ENCODE measurements at places on chromosomes 2 and 18.

- DNase-seq = no peak
These were observed 2.7 kb upstream of the NMI start for GRCh38 chr2:151292141-151292540.

DNA sequence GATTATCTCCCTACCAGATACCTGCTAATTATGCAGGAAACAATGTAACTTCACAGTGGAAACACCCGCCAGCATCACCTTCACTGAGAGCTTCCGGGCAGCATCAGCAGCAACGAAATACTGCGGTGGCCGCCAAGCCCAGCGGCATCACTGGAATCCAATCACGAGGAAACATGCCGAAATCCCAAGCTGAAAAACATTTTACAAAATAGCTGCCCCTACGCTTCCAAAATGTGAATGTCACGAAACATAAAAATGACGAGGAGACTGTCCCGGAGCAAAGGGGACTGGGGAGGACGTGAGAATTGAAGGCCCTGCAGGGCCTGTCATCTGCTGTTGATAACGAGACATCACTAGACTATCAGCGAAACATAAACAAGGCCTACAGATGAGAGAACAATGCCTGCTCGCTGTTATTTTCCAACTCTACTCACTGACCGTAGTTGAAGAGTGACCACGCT lies 82.6 kb downstream of the HDAC4 start:
- DNase-seq = no peak

DNA sequence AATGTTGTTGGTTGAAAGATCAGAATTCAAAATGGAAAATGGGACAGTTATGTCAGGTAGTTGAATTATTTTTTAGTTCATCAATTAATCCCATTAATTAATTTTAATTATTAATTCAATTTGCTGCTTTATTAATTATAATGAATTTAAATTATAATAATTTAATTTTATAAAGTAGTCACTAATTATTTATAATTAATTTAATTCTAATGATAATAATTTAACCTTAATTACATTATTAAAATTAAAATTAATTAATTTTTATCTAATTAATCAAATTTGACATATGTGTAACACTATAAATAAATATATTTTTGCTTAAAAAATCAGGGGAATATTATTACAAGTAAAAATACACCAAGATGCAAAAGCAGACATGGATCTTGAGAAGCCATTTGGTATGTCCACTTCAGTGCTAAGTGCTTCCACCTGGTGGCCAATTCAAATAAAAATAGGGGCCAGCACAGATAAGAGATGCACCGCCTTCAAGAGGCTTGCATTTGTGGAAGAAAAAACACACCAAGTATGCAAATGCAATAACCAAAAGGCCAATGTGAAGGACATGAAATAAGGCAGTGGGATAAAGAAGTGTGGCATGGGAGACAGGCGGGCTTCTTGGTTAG lies 73.2 kb downstream of the MBP start:
- DNase-seq = no peak

DNA sequence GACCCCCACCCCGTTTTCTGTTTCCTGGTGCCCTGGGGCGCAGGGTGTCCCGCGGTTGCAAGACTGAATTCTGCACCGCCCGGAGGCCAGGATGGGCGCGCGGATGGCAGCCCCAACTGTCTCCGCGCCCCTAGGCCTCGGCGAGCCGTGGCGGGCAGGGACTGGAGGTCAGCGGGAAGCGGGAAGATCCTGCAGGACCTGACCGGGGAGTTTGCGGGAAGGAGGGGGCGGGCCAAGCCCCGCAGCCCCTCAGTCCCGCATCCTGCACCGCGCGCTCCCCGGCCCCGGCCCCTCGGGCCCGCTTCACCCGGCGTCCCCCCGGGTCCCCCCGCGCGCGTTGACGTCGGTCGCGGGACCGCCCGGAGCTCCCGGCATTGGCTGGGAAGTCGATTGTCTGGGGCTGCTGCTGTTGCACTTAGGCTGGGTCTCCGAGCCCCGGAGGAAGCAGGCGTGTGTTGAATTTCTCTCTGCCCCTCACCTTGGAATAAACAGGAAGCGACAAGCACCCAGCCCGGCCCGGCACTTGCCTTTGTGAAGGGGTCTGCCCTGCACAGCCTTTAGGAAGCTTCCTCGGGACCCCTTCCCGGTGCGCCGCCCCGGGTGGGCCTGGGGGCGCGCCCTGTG lies at the start of gene LDLRAD4:
Gene LDLRAD4 (plus strand): TSS at position 393 of the 624 bp plus-strand sequence.
- DNase-seq = peak; percentile 44

GRCh38 chr2:37469126-37469525 lies 124.7 kb downstream of the QPCT start:
- no peak for DNase-seq

GRCh38 chr2:120540719-120541552 lies 194.7 kb upstream of the GLI2 start:
- no peak for DNase-seq

DNA sequence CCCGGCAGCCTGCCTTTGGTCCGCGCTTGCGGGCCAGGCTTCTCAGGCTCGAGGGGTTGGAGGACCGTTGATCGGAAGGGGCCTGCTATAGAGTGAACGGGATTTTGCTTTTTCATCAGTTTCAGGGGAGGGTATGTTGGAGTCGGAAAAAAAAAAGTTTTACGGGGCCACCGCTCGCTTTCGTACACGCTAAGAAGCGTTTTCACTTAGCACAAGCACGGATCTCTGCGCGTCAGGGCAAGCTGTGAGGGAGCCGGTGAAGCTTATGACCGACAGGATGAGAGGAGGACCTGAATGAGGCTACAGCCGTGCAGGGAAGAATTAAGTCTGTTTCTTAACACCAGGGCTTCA lies 443 bp downstream of the CPSF3 start:
- no peak for DNase-seq

GRCh38 chr2:89767572-89768435 lies 1076.3 kb downstream of the RPIA start:
- no peak for DNase-seq

GRCh38 chr18:61556862-61557261 lies 223.6 kb downstream of the CDH20 start:
- no peak for DNase-seq

DNA sequence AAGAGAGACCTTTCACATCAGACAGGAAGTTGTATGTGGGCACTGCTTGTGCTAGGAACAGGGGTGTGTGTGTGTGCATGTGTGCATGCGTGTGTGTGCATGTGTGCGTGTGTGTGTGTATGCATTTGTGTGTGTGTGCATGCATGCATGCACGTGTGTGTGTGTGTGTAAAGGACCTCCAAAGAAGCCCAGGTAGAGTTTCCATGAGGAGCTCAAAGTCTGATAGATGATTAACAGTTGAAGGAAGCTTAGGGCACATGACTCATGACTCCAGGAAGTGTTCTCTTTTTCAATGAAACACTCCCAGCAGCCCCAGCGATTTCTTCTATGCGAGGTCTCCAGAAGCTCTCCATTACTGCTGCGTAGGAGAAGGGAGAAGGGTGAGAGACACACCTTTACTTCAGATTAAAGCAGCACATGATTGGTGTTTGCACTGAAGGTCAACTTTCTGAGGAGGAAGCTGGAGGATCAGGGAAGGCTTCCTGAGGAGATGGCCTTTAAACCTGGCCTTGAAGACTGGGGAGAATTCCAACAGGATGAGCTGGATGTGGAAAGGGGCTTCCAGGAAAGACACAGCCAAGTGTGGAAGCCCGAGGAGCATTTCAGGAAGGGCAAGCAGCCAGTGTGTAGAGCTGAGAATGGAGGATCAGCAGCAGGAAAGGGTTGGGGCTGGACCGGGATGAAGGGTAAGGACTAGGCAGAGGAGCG lies 77.7 kb downstream of the SMAD4 start:
- no peak for DNase-seq

DNA sequence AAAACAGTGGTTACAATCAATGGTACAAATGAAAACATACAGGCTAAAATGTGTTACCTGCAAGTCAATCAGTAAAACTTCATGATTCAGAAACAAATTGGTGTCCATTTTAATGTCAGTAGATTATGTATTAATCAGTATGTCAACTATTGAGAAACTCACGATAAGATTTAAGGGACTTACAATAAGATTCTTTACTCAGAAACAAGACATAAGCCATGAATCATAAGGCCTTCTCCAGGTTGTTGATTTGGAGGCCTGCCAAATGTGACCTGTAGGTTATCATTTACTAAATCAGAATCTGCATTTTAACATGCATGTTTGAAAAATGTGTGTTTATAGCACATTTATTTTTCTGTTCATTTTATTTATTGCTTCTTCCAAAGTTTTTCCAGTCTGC lies 623.1 kb downstream of the CCDC85A start:
- DNase-seq = no peak

DNA sequence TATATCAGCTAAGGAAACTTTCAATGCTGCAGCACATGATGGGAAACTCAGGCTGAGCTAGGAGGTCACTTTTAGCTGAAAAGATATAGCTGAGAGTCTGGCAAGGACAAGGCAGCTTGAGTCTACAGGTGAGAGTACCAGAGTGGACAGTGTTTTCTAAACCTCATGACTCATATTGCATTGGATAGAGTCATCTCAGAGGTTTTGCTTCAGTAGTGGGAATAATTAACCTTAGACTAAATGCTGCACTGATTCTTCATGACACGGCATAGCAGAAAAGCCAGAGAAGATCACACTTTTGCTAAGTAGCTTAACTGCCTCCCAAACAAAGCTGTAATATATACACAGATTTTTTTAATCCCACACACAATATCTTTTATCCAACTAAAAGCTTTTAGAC lies 865.0 kb upstream of the CDH2 start:
- no peak for DNase-seq

DNA sequence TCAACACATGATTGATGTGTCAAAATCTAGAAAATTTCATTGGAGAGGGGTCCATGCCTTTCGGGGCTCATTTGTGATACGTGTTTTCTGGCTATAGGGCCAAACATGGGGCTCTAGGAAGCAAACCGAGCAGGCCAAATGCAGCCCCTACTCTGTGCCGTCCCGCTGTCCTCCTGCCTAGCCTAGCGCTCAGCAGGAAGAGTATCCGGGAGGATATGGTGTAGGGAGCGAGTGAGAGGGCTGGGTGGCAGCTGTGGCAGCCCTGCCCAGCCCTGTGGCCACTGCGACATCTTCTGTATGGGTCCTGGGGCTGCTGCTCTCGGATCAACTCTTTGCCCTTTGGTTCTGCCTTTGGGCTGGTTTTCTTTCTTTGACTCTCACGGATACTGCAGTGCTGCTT lies 120.1 kb upstream of the MAP3K20 start:
- DNase-seq = no peak

DNA sequence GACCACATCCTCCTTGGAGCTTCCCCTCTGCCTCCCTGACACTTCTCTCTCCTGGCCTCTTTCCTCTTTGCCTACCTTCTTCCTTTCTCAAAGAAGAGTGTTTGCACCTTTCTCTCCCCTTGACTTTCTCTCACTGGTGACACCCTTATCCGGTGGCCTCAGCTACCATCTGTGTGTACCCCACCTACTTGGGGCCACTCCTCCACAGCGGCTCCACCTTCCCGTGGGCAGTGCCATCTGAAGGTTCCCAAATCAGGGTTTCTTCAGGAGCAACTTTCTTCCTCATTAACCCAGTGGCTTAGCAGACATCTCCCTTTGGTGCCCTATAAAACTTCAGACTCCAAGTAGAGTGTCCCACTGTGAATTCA lies 5.3 kb upstream of the NCL start:
- no peak for DNase-seq

GRCh38 chr18:11271954-11272353 lies 122.6 kb upstream of the PIEZO2 start:
- DNase-seq = no peak

DNA sequence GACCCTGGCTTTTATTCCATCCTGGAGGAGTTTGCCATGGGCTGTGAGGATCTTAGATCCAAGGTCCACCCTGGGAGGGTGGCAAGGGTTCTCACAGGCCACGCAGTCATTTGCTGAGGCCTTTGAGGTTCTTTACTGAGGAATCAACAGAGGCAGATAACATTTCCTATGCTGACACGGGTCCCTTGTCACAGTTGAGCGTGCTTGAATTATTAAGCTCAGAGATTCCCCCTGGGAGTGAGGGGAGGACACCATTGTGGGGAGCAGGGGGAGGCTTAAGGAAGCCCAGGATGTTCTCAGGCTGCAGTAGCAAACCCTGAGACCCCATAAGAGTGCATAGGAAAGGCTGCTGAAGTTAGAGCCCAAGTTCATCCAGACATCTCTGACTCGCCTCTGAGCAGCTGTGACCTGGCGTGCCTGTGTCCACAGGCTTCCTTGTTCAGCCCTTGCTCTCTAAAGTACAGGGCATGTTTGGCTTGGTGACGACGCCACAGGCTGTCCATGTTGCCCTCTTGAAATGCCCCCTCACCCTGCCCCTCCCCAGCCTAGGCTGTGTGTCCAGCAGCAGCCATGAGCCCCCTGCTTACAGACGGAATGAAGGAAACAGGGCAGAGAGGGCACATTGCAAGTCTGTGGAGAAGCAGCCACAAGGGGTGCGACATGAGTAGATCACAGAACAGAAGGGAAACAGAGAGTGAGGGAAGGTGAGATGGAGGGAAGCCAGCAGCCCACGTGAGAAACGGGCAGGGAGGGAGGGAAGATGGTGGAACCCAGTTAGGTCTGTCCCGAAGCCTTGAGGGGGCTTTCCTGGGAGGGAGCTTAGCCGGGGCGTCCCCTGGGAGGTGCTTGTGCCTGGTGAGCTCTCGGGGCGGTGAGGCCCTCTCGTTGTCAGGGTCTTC lies 34.0 kb downstream of the NAPG start:
- DNase-seq = peak; percentile 20

DNA sequence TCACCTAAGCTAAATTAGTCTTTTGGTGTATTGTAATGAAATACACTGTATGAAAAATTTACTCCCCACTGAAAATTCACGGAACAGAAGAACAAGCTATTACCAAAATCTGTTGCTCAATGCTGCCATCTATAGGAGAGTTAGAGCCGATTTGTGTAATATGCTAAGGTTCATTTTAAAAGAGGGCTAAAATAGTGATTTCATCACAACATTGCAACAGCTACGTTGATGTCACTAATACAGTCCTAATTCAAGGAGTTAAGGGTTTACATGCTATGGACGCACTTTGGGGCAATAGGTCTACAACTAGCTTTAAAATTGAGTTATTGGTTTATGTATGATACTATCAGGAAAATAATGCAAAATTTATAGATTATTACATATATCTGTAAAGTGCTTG lies 3.0 kb upstream of the IRS1 start:
- no peak for DNase-seq

GRCh38 chr2:128628206-128628605 lies 309.5 kb upstream of the HS6ST1 start:
- no peak for DNase-seq

GRCh38 chr2:169237286-169237685 lies 125.0 kb downstream of the LRP2 start:
- no peak for DNase-seq

DNA sequence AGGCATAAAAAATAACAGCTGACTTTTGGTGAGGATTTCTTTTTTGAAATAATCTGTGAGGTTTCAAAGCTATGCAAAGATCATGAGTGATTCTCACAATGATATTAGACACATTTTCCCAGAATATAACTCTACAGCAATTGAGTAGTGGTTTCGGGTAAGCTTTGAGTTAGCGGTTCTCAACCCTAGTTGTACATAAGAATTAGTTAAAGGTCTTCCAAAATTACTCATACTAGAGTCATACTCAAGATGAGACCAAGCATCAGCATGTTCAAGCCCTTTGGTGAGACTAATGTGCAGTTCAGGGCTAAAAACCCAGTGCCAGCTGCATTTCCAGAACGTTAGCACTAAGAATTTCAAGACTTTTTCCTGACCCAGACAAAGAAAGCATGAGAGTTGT lies 31.1 kb downstream of the DSG4 start:
- DNase-seq = no peak

GRCh38 chr2:205566606-205567168 lies 115.6 kb upstream of the NRP2 start:
- no peak for DNase-seq
